ENCODE measurements at places on chromosomes 13 and 19.

GRCh38 chr19:13428352-13428751 is 77.9 kb downstream of the CACNA1A start:
- DNase-seq: no peak

DNA sequence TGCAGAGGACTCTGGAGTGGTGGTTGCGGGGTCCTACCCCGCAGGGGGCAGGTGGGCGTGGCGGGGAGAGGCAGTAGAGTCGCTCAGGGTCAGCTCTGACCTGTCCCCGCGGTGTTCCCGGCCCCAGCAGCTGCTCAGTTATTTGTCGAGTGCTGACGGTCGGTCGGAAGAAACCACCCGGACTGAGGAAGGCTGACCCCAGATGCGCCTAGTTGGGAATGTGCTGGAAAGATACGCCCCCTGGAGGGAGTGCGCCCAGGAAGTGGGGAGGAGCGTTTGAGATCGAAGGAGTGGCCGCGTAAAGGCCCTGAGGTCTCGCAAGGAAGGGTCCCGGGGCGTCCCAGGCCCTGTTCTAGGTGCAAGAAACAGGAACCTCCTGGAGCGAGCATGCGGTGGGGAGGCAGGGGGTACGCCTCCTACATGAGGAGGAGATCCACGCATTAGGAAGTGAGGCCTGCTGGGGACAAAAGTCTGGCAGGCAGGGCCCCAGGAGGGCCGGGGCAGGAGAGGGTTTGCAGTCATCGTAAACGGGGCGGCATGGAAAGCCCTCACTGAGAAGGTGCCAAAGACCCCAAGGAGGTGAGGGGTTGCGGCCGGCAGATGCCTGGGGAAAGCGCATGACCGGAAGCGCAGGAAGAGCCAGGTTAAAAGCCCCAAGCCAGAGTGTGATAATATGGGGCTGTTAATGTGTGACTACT is 9.2 kb downstream of the CCDC8 start:
- DNase-seq: no peak

GRCh38 chr13:24261566-24261965 is 47.8 kb upstream of the C1QTNF9 start:
- DNase-seq: no peak

GRCh38 chr19:15280048-15280725 is 47.9 kb upstream of the EPHX3 start:
- DNase-seq: no peak

- no peak for DNase-seq
Observed at GRCh38 chr13:80036845-80037504, 304.0 kb downstream of the SPRY2 start.

DNA sequence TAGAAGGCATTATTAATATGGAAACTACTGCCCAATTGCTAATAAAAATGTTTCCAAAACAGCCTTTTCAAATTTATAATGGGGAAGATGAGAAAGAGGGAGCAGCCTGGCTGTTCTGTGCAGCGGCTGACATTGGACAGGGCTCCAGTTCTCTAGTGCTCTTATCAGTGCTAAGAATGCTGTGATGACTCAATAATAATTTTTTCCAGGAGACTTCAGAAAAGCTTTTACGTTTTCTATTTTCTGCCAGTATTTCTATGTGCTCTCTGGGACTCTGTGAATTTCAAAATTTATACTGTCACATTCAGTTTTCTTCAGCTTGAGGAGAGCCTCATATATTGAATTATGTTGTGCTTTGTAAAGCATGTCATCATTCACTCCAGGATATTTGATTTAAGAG is 209.6 kb downstream of the VWA8 start:
- no peak for DNase-seq

DNA sequence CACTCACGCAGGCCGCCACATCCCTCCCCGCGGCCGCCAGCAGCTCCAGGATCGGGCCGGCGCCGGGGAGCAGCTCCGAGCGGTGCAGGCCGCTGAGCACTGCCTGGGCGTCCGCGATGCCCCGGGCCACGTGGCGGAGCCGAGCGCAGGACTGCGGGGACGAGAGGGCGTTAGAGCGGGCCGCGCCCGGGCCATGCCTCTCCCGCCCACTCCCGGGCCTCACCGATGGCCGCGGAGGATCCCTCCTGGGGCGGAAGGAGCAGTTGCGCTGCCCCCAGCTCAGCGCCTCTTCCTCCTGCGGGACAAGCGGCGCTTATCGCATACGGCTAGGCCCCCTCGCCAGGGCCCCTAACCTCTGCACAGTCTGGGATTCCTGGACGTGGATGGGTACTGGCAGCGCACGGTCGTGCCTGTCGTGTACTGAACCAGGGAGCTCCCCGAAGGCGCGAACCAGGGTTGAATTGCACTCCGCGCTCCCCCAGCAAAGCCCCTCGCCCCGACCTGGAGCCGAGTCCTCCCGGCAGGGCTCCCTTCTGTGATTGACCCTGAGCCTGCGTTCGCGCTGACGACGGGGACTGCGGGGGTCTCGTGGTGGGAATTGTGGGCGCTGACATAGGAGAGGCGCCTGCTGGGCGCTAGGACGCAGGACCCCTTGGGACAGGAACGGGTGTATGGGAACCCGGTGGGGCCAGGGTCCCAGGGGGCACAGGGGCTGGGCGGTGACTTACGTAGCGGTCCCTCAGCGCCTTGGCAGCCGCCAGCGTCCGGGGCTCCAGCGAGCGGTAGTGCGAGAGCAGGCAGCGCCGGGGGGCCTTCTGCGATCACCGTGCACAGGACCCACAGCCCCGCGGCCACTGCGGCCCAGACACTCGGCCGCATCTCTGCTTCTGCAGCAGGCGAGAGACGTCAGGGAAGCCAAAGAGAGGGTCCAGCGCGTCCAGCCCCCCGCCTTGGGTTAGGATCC is 673 bp downstream of the IFNL4 start:
- DNase-seq: no peak

GRCh38 chr13:91162180-91162579 is 185.3 kb upstream of the MIR17HG start:
- no peak for DNase-seq

GRCh38 chr19:30174791-30175190 is 197.4 kb upstream of the ZNF536 start:
- no peak for DNase-seq

- no peak for DNase-seq
Observed at GRCh38 chr19:50008532-50008931, 16.6 kb downstream of the VRK3 start.

- DNase-seq: no peak
Observed at GRCh38 chr13:49683489-49683888, 7.8 kb downstream of the EBPL start.

GRCh38 chr19:18109733-18110608 is 12.4 kb downstream of the MAST3 start:
- DNase-seq: no peak

- no peak for DNase-seq
Observed at GRCh38 chr19:5585461-5586299, 17.9 kb upstream of the TINCR start.

DNA sequence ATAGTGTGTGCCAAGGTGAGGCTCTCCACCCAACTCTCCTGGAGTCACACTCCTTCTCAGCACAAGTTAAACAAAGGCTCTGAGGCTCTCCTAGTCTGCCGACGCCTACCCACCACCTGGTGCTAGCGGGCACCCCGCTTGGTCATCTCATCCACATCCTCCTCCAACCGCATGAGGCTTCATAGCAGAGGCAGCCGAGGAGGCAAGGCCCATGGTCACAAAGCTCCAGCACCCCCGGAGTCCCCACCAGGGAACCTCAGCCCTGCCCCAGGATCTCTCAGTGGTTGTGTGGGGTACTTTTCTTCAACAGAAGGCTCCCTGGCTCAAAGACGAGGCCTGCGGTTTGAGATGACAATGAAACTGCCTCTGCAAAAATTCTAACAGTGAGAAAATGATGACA is 43.0 kb downstream of the STK24 start:
- no peak for DNase-seq

- no peak for DNase-seq
Observed at GRCh38 chr19:44668985-44669764, 2.1 kb upstream of the CEACAM19 start.

DNA sequence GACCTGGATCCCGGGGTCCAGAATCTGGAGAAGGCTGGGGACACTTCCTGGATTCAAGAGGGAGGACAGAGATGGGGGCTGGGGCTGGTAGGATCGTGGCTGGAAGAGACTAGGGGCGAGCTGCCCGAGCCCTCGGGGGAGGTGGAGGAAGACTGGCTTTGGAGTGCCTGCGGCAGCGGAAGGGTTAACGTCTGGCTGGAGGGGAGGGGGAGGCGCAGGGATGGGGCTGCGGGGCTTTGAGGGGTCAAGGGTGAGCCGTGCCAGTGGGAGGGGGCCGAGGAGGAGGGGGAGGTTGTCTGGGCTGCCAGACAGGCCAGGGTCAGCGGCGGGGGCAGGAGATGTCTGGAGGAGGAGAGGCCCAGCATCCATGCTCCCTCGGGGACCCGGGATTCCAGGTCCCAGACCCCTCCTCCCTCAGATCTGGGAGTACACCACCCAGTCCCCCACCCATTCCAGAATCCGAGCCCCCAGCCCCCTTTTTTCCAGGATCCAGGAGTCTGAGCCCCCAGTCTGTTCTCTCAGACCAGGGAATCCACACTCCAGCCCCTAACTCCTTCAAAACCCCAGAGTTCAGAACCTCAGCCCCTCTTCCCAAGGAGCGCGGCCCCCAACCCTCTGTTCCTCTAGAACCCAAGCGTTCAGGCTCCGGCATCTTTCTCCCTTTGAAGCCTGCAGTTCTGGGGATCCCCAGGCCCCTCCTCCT is 3.2 kb upstream of the SPACA6 start:
- no peak for DNase-seq

DNA sequence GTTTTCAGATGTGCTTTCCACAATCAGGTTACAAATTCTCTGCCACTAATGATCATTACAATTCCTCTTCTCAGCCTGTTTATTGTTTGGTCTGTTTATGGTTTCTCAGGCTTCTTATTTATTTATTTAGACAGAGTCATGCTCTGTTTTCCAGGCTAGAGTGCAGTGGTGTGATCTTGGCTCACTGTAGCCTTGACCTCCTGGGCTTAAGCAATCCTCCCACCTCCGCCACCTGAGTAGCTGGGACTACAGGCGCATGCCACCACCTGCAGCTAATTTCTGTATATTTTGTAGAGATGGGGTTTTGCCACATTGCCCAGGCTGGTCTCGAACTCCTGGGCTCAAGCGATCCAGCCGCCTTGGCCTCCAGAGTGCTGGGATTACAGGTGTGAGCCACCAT is 2.1 kb upstream of the ZSCAN5A start:
- no peak for DNase-seq

DNA sequence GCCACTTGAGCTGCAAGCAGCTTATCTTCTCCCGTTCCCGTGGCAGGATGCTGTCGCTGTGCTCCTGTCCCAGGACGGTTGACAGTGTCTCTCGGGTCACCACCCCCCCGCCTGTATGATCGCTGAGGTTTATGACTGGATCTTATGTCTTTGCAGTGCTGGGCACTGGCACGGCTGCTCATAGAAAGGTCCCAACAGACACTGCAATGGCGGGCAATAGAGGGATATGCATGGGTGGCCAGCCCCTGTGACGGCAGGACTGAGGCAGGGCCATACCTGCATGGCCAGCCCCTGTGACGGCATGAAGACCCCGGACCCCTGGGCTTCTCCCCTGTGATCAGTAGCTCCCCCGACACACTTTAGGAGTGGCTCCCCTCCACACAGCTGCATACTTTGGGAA is 307.2 kb downstream of the TEX29 start:
- no peak for DNase-seq

DNA sequence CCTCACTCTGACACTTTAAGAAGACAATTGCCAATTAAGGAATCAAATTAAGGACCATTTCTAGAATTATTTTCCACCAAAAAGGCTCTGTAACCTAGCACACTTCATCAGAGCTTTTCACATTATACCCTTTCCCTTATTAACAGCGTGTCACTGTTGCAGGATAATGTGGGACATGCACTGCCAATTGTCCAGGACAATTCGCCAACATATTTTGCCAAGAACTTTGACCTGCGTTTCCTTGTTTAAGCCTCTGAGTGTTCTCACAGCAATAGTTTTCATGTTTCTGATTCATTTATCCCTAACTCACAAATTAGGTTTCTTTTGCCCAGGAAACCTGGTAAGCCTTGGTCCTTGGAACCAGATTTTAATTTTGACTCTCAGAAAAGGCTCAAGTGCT is 13.3 kb downstream of the COL4A1 start:
- DNase-seq: no peak

- DNase-seq: no peak
Observed at GRCh38 chr13:94859278-94859691, 146.9 kb upstream of the SOX21 start.

DNA sequence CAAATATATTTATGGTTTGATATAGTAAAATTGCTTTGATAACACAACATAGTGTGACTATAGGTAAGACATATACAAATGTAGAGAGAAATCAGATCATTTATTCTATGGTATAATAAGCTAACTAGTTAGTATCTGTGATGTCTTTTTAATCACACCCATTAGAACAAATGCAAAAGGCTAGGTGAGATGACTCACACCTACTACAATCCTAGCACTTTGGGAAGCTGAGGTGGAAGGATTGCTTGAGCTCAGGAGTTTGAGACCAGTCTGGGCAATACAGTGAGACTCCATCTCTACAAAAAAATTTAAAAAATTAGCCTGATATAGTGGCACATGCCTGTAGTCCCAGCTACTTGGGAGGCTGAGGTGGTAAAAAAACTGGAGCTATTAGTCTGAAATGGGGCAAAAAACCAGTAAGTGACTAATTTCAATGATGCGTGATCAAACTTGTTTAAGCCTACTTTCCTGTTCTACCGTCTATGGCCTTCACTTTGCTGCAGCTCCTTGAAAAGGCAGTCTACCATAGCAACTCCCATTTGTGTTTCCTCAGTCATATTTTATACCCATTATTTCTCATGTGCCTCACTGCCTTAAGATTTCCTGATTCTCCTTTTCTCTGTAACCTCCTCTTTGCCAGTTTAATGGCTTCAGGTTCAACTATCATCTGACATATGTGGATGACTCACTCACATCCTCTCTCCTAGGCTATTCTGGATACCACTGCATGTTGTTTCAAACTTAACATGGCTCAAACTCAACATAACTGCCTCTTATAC is 12.5 kb downstream of the ALG5 start:
- no peak for DNase-seq

DNA sequence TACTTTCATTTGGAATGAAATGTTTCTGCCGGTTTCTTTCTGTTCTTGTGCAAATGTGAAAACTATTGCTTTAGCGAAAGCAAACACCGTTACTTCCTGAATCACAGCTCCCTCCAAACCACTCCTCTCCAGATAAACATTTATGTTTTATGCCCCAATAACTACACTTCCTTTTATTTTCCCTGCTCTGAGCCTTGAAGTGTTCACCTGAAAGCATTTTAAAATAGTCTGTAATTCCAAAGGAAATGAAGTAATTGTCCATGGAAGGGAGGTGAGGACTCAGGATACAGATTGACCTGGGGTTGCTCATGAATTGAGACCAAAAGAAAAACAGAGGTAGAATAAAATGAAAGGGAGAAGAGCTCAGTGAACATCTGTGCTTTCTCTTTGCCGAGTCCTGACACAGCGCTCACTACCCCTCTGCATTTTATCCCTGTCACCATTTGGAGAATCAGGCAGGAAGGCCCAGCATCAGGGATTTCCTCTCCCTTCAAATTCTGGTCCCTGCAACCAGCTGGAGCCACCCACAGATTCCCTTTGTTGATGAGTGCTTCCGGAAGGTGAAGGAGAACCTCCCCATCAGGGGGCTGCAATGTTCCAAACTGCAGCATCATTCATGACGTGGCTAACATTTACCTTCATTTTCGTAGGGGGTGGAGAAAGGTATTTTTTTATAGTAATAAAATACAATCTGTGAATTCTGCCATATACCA is 171.9 kb downstream of the ITGBL1 start:
- no peak for DNase-seq

All from activated CD4-positive, alpha-beta T cell treated with anti-CD3 and anti-CD28 coated beads, Interleukin-2, amount 50 U/mL, for 24 hours (primary cell).